T-helper 17 cell (primary cell): ENCODE measurements at places on chromosomes 7 and 10. TPM values are rescaled to one million over a fixed set of nuclear protein-coding genes. Genes with fewer than 3 reads are reported as not detected.

- H3K27ac ChIP-seq = no peak overlapping the region
- H3K36me3 ChIP-seq = peaks cover 18% of the 10 kb centered on the region
- H3K27me3 ChIP-seq = no peaks in the 10 kb centered on the region
- DNase-seq = no peak
- no peak overlapping the region for H3K4me3 ChIP-seq
These were observed 7.3 kb downstream of the PPIF start for GRCh38 chr10:79354615-79355014.

DNA sequence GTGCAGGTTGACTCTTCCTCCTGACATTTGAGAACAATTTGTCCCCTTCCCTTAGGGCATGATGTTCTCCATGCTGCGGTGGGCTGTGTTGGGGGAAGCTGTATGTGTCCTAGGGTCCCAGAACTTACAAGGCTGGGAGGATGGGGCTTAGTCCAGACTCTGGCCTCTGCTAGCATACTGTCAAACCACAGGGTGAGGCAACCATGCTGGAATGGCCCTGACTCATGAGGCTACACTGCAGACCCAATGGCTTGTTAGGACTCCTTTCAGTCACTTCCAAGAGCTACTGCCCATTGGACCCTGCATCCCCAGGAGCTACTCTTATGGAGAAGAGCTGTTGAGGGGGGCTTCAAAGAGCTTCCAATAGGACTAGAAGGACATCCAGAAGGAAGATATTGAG lies 20.1 kb upstream of the FAM170B start:
- peaks cover 3% of the 10 kb centered on the region for H3K36me3 ChIP-seq
- peaks cover 16% of the 10 kb centered on the region for H3K4me1 ChIP-seq
- H3K27ac ChIP-seq = no peak overlapping the region
- no peak overlapping the region for H3K4me3 ChIP-seq

TMEM270 gene
- total RNA-seq = not detected

ZNF680 gene
- total RNA-seq = 9.0 TPM

GNAT3 gene
- total RNA-seq = not detected
